ENCODE measurements at places on chromosomes 7 and 10.

DNA sequence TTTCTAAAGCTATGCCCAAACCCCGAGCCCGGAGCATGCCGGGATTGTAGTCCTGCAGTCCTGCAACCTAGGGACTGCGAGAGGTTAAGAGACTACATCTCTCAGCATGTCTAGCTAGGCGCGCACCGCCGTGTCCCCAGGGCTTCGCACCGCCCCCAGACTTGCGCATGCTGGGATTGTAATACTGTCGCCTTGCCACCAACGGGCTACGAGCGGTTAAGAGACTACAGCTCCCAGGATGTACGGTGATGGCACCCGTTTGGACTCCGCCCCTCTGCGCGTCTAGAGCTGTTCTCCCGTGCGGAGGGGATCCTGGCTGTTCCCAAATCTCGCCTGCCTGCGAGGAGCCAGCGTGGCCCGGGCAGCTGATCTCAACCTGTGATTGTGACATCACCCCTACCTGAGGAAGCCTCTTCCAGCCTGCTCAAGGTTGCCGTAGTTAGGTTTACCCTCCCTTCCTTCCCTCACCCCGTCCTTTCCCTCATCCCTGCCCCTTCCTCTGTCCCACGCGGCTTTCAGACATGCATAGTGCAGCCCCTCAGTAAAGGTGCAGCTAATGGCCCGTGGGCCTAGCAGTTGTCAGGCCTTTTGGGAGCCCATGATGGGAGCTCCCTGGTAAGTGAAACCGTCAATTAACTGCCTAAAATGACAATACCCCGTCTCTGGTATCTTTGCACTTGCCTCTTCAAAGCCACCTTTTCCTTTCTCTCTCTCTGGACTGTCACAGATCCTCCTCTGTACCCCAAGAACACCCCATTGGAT is 6.3 kb upstream of the ZNF736 start:
- peak; percentile 74 for DNase-seq

DNA sequence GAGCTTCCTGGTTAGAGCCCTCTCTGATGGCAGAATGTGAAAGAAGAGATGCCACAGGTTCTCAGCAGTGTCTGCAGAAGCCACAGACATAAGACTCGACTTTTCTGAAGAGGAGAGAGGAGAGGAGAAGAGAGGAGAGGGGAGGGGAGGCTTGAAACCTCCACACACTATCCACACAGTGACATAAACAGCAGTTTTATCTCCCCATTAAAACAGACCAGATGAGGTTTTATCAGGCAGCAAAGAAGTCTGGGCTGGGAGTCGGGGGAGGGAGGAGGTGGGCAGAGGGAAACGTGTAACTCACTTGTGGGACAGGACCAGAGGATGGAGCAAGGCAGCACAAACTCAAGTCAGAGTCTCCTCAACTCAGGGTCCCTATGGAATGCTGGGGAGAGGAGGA is 76.5 kb downstream of the XPNPEP1 start:
- DNase-seq: no peak

DNA sequence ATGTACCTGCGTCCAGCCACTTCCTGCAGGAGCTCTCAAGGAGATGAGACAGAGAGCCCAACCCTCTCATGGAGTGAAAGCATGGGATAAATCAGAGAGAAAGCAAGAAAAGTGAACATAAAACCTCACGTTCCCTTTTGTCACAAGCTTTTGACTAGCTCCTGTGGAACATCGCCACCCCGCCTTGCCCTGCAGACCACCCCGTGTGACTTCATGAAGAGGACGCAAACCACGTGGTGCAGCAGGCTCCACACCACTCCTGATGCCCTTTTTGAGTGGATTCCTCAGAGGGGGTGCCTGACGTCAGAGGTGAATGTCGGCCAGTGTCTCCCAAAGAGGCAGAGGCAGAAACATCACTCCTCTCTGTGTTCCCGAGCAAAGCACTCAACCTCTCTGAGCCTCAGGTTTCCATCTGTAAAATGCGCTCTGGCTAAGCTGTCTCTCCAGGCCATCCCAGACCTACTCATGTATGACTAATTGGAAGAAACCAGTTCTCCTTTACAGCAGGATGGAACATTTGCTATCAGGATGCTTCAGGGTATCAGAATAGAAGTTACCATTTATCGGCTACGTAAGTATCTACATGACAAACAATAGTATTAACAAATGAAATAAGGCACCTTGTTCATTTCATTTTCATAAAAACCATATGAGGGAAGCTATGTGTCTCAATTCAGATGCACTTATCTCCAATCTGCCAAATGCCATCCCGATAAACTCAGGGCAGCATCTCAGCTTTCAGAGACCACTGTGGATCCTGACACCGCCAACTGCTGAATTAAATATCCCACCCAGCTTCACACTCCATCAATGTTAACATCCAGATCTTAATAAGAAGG is 5.3 kb downstream of the ZNF488 start:
- DNase-seq: no peak

GRCh38 chr10:88385601-88386203 is 197.4 kb downstream of the RNLS start:
- peak; percentile 11 for DNase-seq

DNA sequence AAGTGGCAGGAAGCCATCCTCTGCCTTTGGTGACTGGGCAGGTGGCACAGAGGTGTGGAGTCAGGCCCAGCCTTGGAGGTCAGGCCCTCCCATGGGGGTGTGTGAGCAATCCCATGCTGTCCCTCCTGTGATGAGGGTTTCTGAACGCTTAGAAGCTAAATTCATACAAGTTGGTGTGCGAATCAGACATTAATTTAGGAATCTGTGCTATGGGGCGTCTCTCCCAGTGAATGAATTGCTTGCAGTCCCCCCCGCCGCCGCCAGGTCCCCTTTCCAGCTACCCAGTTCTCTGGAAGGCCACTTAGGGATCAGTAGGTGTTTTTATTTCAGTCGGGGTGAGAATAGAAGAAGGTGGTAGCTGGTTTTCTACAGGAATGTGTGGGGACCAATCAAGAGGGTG is 37.5 kb downstream of the LRRC18 start:
- no peak for DNase-seq

DNA sequence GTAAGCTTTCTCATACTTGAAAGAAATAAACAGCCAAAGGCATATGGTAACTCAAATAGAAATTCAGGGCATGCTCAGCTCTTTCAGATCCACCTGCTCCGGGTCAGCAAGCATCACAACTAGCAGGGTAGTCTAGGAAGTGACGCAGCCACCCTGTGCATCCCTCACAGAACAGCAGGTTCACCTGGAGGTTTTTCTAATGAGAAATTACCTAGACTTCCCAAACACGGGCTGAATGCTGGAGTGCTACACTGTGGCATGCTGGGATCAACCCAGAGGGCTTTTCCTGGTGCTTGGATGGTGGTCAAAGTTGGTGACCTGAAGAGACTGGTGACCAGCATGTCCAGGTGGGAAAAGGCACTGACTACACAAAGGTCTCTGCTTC is 66.8 kb upstream of the DNAJB6 start:
- DNase-seq: no peak

DNA sequence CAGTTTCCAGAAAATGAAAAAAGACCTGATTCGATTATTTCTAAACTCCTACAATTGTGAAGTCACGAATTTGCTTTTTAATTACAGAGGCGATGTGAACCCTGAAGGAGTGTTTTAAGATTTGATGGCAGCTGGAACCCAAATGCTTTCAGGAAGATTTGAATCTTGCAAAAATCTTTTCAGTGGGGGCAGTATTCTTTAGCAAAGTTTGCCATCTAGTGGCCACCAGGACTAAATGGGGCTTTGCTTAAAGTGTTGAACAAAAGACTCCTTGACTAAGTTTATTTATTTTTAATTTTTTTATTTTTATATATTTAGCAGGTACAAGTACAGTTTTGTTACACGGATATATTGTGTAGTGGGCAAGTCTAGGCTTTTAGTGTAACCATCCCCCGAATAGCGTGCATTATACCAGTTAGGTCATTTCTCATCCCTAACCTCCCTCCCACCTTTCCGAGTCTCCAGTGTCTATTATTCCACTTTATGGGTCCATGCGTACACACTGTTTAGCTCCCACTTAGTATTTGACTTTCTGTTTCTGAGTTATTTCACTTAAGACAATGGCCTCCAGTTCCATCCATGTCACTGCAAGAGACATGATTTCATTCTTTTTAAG is 98.8 kb downstream of the CACNB2 start:
- no peak for DNase-seq

- DNase-seq: no peak
Observed at GRCh38 chr10:102613785-102614184, 30.5 kb upstream of the TRIM8 start.

- DNase-seq: no peak
Observed at GRCh38 chr10:31587691-31588090, 268.7 kb downstream of the ZEB1 start.

DNA sequence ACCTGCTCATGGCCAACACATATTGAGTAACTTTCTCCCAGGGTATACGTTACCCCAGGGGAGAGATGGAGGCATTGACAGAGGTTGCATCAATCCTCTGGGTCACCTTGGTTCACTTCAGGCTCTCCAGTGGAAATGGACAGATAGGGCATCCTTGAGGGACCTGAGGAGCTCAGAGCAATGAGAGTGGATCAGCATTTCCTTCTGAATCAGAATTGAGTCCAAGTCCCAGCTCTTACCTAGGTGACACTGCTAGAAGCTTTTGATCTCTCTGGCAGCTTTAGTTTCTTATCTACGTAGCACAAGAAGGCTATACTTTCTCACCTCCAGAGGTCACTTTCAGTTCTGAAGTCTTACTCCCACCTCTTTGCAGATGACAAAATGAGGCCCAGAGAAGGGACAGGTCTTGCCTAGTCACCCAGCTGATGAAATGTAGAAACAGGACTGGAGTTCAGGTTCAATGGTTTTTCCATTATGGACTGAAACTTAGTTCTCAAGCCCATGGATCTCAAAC is 35.2 kb downstream of the PANK1 start:
- DNase-seq: no peak

DNA sequence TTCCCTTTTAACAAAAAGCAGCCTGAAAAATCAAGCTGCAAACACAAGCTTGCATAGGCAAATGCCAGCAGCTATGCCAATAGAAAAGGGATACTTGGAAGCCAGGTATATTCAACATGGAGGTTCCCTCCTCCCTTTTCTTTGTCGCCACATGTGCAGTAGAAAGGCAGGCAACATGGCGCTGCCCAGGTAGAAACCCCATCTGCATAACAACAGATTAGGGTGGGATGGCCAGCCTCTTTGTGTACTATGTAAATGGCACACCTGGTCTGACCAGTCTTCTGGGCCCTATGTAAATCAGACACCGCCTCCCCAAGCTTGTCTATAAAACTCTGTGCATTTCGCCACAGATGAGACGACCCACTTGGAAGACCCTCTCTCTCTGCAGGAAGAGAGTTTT is 58.1 kb downstream of the CCDC3 start:
- DNase-seq: no peak

- DNase-seq: no peak
Observed at GRCh38 chr7:91570560-91570959, 306.3 kb downstream of the FZD1 start.

- DNase-seq: no peak
Observed at GRCh38 chr10:31867646-31868045, 61.0 kb downstream of the ARHGAP12 start.

Data from stimulated activated CD8-positive, alpha-beta memory T cell treated with anti-CD3 and anti-CD28 coated beads, Interleukin-4, amount 100 ng/mL, for 1 hour (primary cell).